Stimulated activated CD8-positive, alpha-beta memory T cell treated with anti-CD3 and anti-CD28 coated beads, Interleukin-4, amount 100 ng/mL, for 1 hour (primary cell): ENCODE measurements at places on chromosomes 12 and 14.

- no peak for DNase-seq
Observed at GRCh38 chr14:78947681-78948080, 777.5 kb downstream of the NRXN3 start.

GRCh38 chr12:47236109-47236714 is 156.5 kb upstream of the AMIGO2 start:
- DNase-seq = no peak

DNA sequence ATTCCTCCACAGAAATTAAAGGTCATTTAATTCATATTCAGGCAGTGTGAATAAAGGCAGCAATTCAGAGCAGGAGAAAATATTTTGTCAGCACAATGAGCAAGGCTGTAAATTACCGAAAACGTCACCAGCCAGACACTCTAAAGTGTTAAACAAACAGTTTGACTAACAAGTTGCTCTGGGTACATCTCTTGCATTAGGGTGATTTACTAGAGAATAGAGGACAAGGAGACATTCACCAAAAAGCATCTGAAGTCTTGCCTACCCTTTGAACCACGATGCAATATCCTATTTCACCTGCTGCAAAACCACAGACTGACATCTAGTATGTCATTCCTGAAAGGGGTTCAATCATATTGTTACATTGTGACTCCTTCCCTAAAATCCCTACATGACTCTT is 27.1 kb upstream of the GPHB5 start:
- no peak for DNase-seq

- DNase-seq = no peak
Observed at GRCh38 chr14:94390372-94391086, 2.1 kb upstream of the SERPINA1 start.

DNA sequence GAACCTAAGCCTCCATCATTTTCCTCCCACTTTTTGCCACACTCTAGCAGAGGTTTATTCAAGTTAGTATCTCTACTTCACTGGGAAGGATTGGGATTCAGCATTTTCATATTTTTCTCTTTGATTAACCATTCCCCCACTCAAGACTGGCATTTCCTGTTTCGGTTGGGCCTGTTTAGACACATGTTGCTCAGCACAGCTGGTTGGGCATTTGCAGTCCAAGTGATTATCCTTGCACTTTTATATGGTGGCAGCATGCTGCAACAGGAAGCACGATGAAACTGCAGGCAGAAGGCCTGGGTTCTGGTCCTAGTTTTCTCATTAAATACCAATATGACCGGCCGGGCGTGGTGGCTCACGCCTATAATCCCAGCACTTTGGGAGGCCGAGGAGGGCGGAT is 182.9 kb upstream of the GRIN2B start:
- no peak for DNase-seq

GRCh38 chr14:87397499-87397898 is 595.5 kb downstream of the GALC start:
- DNase-seq = no peak

DNA sequence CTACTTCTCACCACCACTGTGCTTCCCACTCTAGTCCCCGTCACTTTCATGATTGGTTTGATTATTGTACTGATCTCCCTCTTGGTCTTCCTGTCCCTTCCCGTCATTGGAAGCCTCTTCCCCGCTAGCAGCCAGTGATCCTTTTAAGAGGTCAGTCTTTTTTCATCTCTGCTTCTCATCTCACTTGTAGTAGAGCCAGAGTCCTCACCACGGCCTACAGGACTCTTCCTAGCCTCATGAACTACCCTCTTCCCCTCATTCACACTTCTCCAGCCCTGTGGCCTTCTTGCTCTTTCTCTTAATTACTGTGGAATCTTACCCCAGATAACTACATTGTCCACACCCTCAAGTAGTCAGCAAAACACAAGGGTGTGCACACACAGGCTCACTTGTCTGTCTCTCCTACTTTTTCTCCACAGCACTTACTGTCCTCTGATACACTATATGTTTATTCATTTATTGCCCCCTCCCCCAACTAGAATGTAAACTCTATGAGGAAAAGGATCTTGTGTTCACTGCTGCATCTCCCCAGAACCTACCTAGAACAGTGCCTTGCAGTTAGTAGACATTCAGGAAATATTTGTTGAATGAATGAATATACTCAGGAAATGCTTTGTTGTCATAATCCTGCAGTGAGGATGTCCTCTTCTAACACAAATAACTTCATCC is 66.3 kb downstream of the CKB start:
- DNase-seq = no peak

DNA sequence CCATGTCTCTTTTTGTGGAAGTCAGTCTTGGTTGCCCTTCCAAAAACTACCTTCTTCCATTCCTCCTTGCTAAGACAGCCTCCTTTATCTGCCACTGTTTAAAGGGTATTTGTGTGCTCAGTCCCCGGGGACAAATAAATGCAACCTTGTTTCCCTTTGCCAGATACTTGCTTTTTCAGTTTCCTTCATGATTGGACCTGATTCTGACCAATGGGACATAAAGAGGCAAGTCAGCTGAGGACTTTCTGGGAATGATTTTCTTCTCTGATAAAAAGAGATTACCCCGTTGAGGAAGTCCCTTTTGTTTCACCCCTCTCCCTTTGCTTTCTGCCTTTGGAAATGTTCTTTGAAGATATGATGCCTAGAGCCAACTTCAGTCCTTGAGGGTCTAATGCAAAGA is 7.4 kb upstream of the TUBA1B start:
- DNase-seq = no peak

- DNase-seq = no peak
Observed at GRCh38 chr12:26953447-26953846, 15.2 kb downstream of the FGFR1OP2 start.

DNA sequence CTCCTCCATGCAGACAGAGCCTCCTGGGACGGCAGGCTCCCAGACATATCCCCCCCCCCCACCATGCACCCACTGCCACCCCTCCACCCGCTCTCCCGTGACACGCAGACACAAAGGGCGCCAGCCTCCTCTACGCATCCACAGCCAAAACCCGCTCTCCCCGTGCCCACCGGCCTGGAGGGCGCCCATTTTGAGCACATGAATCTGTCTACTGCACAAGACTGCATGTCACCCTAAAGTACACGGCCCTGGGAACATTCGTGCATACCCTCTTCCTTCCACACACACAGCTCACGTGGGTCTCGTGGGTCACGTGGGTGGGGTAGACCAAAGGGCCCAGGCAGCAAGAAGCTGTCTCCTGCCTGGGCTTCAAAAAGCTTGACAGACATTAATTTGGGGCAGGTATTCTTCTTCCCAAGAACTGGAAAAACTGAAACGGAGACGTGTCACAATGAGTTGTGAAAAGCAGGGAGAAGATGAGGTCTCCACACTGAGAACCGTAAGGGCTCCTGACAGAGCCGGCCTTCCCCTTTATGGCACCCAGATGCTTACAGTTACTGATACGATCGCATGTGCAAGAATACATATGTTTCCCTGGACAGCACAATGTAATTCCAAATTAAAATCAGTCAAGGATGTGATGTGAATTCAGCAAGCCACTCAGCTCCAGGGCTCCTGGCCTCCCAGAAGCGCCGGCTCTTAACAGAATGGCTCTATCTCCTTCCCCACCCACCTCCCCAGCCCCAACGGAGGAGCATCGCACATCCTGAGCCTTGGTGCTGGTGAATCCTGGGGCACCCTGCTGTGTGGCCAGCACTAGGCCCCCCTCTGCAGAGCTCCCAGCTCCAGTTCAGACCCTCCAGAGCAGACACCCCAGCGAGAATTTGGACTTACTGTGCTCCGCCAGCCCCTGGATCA is 1.9 kb downstream of the TGFB3 start:
- DNase-seq = no peak

DNA sequence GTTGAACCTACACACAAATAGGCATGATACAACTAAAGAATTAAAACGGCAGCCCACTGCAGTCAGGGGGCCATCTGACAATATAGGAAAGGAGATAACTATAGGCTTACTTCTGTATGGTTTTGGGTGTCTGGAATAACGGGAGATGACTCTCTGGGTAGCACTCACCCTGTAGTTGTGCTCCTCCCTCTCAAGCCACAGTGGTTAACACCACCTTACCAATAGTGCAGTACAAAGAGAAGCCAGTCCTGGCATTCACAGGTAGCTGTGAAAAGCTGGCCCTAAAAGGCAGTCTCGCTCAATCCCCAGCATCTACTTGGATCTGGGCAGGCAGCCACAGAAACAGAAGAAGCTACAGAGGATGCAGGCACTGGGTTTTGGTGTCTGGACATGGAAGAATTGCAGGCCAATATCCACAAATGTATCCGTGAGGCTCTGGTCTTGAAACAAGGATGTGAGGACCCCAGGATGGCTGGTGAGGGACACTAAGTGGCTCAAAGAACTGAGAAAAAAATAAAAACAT is 93.0 kb downstream of the DPF3 start:
- no peak for DNase-seq

DNA sequence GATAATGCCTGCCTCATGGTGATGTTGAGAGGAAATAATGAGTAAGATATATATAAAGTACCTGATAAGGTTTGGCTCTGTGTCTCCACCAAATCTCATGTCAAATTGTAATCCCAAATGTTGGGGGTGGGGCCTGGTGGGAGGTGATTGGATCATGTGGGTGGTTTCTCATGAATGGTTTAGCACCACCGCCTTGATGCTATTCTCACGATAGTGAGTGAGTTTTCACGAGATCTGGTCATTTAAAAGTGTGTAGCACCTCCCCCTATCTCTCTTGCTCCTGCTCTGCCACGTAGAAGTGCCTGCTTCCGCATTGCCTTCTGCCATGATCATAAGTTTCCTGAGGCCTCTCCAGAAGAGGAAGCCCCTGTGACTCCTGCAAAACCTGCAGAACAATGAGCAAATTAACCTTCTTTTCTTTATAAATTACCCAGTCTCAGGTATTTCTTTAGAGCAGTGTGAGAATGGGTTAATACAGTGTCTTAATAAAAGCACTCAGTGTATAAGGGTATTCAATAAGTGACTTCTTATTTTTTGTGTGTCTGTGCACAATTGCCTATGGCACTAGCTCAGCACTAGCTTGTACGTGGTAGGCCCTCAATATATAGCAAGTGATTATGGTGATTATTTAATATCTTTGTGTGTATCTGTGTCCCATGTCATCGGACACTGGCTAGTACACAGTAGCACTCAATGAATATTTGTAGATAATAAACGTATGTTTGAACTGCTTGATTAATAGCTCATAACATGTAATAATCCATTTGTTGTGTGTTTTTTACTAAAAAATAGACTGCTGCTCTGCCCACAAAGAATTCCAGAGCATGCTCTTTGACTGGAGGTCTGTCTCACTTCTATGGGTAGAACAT is 138.1 kb upstream of the LMNTD1 start:
- no peak for DNase-seq

- no peak for DNase-seq
Observed at GRCh38 chr14:96027431-96028355, 11.5 kb upstream of the C14orf132 start.

DNA sequence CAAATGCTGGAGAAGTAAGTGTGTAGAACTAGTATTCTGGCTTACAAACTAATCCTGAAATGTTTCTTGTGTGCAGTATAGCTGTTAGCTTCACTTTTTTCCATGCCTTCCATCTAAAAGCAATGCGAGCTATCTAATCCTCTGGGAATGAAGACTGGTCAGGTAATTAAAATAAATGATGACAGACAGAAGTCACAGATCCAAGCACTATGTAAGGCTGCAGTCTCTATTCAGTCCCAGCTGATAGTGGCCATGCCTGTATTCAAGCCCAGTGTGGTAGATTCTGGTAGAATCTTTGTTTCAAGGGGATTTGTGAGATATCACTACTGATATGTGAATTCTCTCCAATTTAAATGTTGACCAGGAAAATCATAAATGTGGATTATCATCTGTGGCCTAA is 637.2 kb downstream of the TMTC2 start:
- DNase-seq = no peak

DNA sequence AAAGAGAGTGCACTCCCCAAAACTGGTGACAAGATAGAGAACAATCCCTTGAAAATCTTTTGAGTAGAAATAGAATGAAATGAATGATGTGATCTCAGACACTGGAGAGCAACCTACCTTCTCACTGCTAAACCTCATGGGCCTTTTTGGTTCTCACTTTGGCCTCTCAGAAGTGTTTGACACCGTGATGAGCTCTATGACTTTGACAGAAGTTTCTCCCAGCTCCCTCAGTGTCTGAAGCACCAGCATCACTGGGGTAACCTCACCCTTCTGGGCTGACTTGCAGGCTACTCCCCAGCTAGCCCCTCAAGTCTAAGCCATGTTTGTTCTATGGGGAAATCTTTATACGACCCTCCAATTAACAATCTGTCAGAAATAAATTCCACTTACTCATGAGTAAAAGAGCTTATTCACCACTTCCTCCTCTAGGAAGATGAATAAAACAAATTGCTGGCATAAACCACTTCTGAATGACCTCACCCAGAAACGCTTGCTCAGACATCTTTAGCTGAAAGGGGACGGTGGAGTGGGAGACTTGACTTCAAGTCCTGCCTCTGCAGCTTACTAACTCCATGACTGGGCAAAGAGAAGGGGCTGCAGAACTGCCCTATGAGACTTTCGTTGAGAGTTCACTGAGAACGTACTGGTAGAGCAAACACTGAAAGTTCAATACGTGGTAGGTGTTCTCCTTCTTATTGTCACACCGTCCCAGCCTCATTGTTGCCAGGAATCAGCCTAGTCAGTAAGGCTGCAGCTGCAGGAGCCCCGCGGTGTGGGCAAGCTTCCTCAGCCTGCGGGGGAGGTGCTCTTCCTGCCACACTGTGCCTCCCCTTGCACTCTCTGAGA is 46.5 kb downstream of the ST8SIA1 start:
- DNase-seq = no peak

- DNase-seq = no peak
Observed at GRCh38 chr14:65471038-65471878, 58.7 kb downstream of the FUT8 start.

DNA sequence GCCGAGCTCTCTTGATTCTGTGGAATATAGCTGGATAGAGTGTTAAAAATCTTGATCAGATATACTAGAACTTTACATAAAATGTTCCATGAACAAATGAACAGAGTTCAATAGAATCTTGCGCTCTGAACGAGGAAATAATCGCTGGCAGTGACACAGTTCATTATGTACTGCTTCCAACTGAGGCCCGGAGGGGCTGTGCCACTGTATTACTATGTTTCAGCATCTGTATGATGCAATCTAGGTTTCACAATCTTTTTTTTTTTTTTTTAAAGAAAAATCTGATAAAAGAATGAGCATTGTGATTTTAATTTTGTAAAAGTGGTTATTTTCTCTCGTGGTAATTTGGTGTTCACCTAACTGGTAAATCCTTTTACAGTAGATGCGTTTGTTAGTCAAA is 77.2 kb downstream of the FERMT2 start:
- DNase-seq = no peak

GRCh38 chr12:82688035-82688501 is 1.4 kb downstream of the TMTC2 start:
- DNase-seq = no peak

- DNase-seq = no peak
Observed at GRCh38 chr12:33628087-33628486, 188.5 kb upstream of the SYT10 start.

DNA sequence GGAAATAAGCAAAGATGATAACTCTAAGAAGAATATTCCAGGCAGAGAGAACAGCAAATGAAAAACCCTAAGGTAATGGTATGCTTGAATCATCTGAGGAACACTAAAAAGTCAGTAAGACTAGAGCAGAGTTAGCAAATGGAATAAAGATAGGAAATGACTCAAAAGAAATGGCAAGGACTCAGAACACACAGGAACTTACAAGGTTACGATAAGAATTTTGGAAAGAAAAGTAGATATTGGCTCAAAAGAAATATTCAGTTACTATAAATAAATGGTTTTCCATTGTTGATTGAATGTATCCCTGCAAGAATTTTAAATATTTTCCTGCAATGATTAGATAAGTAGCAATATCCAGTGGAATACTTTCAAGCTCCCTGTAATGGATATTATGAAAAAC is 705.8 kb downstream of the C12orf50 start:
- DNase-seq = no peak
